D341Med (cell line): ENCODE measurements at places on chromosomes 7 and 10.

DNA sequence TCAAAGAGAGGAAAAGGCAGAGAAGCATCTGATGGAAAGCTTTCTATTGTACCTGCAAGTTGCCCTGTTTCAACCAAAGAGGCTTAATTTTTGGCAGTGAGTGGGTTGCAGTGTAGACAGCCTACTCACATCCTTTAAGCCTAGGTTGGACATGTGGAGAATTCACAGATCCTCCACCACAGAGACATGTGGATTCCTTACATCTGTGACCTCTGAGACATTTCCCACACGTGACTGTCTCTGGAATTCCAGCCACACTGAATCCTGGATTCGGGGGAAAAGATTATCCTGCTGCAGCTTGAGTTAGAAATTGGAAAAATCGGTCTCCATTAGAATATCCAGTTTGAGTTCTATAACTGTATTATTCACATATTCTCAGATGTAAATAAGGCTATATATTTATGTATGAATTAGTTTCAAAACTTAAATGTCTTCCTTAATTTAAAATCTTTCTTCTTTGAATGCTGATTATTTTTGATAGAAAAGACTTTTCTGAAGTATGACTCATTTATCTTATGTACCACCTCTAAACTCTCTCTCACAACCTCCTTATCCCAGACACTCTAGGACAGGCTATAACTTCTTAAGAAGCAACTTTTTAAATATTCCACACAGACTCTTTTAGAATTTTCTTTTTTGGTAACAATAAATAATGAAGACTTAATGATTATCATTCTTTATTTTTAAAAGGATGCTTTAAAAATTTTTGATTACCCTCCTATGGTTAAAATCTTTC, 123.3 kb downstream of the TWIST1 start:
- no peak for DNase-seq

DNA sequence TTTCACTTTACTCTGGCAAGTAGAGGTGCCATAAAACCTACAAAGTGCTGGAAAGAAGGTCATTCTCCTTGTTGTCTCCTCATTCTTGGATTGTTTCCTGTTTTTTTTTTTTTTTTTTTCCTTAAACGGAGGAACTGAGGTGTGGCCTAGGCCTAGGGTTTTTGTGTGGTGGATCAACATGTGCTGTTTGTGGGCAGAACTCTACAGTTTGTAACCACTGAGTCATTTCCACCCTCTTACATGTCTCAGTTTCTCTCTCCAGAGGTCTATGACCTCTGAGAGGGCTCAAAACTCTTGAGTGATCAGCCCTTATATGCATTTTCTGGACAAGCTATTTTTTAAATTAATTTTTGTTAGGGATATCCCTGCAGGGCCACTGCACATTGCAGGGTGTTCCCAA, 296.0 kb downstream of the PPP1R3A start:
- no peak for DNase-seq

GRCh38 chr7:6338551-6339274, 66.3 kb upstream of the CYTH3 start:
- no peak for DNase-seq

DNA sequence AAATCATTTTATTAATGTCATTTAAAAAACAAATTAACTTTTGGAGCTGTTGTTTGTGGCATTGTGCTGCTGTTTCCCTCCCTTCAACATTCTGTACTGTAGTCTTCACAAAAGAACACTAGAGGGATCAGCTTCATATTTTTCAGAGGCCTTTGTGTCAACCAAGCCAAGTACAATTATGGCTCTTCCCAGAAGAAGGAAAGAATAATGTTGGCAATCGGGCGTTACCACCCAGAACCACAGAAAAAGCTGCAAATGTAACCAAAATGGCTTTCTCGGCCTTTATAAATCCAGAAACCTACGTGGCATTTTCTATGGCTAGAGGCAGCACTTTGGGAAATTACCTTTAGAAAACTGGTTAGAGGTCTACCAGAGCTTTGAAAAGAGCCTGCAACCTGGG, 98.8 kb upstream of the COL1A2 start:
- no peak for DNase-seq

GRCh38 chr7:75572396-75572795, 80.3 kb downstream of the SPDYE5 start:
- no peak for DNase-seq
